ENCODE measurements at places on chromosomes 2 and 18.

DNA sequence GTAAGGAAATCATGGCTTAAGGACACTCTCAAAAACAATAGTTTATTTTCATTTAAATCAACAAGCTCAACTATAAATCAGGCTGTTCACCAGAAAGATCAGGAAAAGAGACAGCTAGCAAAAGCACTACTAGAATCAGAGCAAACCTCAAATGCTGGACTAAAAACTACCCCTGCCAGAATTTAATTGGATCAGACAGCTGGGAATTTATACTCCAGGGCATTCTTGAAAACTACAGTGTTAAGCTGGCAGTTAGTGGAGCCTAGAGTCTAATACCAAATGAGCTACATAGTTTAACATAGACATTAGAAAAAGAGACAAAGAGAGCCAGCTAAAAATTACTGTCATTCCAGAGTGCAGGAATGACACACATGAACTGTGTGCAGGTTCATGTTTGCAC, 1016.4 kb upstream of the CRIM1 start:
- DNase-seq = no peak

- no peak for DNase-seq
Observed at GRCh38 chr2:75500633-75501032, 60.1 kb downstream of the EVA1A start.

- no peak for DNase-seq
Observed at GRCh38 chr18:48488388-48488850, 50.4 kb upstream of the CTIF start.

- DNase-seq = no peak
Observed at GRCh38 chr2:119126650-119127049, 31.9 kb downstream of the C1QL2 start.

- DNase-seq = no peak
Observed at GRCh38 chr2:172082105-172082943, 3.0 kb upstream of the DLX1 start.

GRCh38 chr18:46243095-46243494, 138.9 kb downstream of the HAUS1 start:
- no peak for DNase-seq

DNA sequence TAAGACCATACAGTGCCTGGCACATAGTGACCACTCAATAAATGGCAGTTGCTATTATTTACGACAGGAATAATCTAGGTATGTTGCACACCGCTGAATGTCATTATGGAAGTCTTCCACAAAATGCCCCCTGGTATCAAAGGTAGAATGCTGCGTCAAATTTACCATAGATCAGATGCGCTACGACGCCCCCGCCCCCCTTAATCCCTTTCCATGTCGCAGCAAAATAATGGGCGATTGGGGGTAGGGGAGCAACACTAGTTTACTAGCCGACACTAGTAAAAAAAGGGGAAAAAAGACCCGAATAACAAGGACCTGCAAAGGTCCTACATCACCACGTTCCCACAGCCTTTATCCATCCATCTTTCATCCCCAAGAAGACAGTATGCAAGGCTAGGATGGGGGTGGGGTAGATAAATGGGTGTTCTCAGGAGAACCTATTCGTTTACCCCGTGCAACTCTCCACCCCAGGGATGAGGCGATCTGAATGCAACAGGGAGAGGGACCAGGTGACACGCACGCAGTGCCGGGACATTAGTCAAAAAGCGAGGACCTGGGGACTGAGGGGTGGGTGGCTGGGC, 455 bp downstream of the PREPL start:
- no peak for DNase-seq

DNA sequence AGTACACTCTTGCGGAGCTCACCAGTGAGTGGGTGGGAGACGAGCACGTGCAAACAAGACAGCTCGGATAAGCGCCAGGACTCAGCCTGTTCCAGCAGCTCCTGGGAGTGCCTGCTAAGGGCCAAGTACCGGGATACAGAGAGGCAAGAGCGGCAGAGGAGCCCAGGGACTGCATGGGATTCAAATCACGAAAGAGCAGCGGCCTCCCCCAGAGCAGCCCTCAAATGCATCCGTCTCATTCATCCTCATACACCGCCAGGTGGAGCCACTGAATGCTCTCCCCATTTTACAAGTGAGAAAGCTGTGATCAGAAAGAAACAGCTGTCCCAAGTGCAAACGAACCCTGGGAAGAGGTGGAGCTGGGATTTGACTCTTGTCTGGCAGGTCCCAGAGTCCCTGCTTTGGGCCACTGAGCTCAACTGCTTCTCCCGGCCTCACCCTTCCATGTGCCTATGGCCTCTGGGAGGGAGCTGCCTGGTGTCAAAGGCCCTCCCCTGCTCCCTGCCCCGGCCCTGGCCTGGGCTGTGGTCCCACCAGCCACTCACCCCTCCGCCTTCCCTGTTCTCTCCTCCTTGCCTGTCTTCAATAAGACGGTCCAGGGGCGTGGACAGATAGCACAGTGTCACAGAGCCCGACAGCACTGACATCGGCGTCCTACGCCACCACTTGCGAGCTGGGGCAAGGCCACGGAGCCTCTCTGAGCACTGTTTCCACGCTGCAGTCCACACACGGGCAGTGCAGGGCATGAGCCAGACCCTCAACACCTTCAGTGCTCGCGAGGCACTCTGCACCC, 72.8 kb upstream of the TAF1B start:
- peak; percentile 20 for DNase-seq

DNA sequence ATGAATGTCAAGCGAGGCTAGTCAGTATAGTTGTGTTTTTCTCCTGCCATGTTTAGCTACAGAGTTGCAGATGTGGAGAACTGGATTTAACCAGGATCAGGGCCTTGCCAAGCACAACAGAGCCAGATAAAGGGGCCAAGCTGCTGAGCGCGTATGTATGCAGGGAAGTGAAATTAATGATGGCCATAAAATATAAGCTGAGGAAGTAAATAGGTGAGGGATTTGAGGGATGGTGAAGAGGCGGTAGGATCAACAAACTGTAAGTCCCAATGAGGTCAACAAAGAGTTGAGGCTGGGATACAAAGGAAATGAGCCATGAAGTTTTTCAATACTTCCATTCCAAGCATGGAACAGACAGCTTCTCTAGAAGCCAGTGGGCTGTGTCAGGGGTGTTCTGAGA, 10.6 kb downstream of the LRP2 start:
- no peak for DNase-seq

DNA sequence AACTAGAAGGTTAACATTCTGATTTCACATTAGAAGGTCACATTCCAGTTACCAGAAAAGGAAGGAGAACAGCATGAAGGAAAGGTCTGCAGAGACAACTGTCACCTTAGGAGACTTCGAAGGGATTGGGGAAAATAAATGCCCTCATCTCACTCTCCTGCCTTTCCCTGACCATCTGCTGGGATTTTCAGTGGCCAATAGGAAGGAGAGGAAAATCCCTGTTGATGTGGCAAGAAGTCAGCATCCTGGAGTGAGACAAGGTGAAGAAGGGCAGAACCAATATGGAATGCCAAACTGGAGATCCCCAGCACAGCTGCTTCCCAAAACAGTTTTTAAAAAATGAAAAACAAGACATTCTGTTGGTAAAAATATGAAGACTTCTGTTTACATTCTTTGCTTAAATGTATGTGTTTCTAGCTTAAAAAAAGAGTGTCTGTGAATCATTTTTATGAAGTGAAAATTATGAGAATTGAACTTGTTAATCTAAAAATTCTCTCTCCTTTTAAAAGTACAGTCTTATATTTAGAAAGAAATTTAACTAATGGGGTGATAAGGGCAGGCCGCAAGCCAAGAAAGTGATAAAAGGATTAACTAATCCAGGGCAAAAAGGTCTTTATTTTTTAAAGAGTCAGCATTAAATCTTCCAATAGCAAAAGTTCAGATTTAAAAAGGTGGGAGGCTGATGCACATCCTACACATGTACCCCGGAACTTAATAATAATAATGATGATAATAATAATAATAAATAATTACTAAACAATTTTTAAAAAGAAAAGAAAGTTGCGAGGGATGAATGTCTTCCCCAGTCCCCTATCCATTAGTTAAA, 160.6 kb upstream of the DOK6 start:
- DNase-seq = no peak

GRCh38 chr2:221818616-221819320, 246.7 kb upstream of the EPHA4 start:
- DNase-seq = no peak

DNA sequence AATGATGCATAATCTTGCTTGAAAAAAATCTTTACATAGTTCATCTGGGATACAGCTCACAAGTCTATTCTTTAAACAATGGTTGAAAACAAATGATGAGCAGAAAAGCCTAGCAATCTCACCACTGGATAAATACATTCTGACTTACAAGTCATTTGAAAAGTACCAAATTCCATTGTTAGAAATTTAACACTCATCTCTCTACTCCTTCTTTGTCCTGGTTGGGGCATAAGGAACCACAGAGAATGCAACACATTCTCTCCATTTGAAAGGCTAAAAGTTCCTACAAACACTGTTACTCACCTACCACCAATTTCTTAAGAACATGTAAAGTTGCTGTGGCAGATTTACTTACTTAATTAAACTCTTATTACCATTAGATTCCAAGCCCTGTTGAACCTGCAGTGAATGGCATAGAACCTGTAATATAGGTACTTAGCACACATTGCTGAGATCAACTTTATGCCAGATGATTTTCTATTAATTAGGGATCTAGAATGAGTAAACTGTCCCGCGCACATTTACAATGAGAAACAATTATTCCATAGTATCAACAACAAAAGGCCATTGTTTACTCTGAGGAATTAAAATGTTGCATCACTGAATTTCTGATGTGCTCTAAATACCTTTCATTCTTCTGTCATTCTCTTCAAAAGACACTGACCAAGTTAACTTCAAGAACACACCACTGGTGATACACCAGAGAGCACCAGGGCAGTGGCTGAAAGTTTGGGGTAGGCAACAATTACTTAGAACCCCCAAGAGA, 69.6 kb downstream of the CABYR start:
- DNase-seq = no peak

DNA sequence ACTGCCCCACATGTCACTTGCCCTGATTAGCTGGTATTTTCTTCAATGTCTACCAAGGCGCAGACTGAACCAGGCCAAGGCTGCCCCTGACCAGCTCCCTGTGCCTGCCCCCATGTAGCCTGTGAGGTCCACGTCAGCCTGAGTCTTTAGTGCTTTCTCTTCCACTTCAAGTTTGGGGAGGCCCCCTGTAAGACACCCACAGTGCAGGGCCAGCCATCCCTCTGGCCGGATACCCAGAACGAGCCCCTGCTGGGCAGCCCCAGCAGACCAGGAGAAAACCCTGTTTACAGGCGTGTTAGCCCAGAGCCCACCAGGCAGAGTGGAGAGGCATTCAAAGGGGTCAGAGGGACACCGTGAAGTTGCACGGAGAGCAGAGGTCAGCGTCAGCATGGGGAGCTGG, 92.4 kb downstream of the TFCP2L1 start:
- no peak for DNase-seq

DNA sequence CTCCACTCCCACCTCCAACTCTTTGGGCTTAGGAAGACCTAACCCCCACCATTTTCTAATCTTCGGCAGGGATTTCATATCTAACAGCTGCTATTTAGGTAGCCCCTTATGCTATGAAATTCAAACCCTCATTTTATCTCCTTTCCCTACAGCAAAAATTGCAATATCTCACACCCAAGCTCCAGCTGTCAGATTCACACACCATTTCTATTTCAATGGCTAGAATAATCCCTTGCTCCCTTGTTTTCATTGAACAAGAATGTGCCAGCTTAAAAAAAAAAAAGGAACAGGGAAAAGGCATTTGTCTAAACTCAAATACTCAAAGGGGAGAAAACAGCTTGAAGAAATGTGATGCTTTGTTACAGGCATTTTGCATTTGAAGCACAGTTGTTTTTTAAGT, 850.6 kb upstream of the ACVR2A start:
- DNase-seq = no peak

DNA sequence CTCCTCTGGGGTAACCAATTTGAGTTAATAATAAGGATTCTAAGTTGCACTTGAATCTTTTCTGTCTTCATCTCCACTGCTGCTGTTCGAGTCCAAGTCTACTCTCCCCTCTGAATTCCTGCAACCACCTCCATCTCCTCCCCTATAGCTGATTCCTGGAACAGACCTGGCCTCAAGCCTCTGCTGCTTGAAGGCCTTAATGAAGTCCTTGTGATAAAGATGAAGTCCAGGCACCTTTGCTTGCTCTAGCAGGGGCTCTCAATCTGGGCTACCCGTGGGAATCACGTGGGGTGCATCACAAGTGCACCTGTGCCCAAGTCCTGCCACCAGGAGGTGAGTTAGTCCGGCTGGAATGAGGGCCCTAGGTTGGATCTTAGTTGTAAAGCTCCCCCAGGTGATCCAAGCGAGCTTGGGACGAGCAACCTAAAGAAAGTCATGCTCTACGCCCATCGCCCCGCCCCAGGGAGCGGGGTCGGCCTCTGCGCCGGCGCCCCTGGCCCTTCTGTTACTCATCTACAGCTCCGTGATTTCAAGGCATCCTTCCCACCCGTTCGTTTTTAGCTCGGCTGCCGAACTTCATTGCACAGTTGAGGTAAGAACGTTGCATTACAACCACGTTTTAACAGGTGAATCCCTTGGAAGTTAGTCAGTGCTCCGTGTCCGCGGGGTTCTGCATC, 905 bp upstream of the IAH1 start:
- DNase-seq = peak; percentile 10

DNA sequence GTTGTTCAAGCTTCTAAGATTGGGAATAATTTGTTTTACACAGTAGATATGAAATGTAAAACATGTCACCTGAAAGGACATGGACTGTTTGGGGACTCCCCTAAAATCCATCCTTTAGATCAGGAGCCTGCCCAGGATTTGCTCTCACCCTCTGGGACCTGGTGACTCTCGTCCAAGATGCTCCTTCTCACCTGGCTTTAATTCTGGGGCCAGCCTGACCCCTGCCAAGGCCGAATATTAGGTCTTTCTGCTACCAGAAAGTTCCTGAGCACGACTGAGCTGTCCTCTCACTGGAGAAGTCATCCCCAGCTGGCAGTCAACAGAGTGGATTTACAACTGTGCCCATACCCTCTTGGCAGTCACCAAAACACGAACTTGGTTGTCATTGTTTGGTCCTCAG, 25.3 kb downstream of the PTPN18 start:
- DNase-seq = no peak

GRCh38 chr2:226116346-226116745, 683.3 kb downstream of the IRS1 start:
- DNase-seq = no peak

GRCh38 chr2:68052717-68053422, 9.9 kb downstream of the C1D start:
- no peak for DNase-seq

GRCh38 chr18:26719896-26720295, 145.6 kb downstream of the AQP4 start:
- DNase-seq = no peak

- DNase-seq = no peak
Observed at GRCh38 chr2:98608962-98609604, 694 bp downstream of the UNC50 start.

- DNase-seq = no peak
Observed at GRCh38 chr2:73292906-73293533, 328 bp downstream of the EGR4 start.

- no peak for DNase-seq
Observed at GRCh38 chr18:63160172-63160995, 159.2 kb downstream of the BCL2 start.

Measured in activated T-helper 1 cell treated with Interleukin-2 at 50 U/mL for 16 hours (primary cell).